ENCODE measurements at places on chromosomes 11 and 22.
A peak's percentile ranks its signal among the peaks of the same experiment; 100 is the strongest.

GRCh38 chr11:91792779-91793262 is 431.8 kb upstream of the FAT3 start:
- DNase-seq: peak; percentile 1

DNA sequence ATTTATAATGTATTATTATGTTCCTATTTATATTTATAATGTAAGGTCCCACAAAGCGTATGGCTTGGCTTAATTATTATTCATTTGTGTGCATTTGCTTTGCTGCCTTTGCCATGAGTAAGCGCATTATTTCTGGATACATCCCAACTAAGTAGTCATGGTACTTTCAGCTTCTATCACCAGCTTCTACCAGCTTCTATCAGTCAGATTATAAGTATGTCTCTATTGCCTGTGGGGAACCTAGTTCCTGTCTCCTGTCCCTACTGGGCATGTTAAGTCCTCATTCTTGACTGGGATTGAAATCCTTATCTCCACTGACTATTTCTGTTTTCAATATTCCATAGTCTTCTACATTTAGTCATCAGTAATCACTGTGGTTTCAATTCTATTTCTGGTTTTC is 33.5 kb upstream of the OR10W1 start:
- DNase-seq: no peak

DNA sequence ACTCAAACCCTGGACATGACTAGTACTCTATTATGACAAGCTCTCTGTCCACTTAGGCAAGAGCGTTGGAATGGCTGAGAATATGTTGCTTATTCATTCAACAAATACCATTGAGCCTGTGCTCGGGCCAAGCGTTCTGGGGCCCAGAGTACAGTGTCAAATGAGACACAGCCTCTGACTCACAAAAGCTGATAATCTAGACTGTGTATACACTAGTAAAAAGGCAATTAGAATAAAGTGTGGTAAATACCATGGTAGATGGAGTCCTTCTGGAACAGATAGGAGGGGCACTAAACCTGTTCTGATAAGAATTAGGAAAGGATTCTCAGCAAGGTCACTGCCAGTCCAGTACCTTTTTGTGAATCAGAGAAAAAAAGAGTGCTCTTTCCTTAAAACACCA is 24.7 kb downstream of the KCNE3 start:
- no peak for DNase-seq

GRCh38 chr22:40480996-40481395 is 110.6 kb downstream of the SGSM3 start:
- DNase-seq: no peak

- no peak for DNase-seq
Measured at GRCh38 chr11:8059571-8060011, 21.4 kb upstream of the TUB start.

- DNase-seq: no peak
Measured at GRCh38 chr11:9347100-9347499, 32.7 kb upstream of the TMEM41B start.

Measured in kidney glomerular epithelial cell (primary cell).